ENCODE measurements at places on chromosomes 4 and X. TPM values are rescaled to one million over a fixed set of nuclear protein-coding genes. Genes with fewer than 3 reads are reported as not detected.

GRCh38 chr4:71239365-71239764 is 99.5 kb upstream of the SLC4A4 start:
- DNase-seq: no peak

DNA sequence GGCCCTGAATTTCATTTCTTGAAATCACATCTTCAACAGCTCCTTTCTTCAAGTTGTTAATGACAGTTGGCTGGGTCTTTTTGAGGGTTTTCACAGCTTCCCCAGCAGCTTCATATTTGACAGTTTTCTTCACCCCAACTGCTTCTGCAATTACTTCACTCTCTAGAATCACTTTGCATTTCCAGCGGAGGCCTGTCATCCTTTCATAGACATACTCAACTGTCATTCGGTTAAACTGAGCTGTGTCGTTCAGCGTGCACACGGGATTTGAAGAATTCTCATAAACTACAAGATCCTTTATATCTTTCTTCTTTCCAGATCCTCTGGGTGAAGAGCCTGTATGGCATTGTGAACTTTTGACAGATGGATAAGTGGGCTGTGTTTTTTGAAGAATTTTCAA is 15.4 kb downstream of the UBE2A start:
- no peak for DNase-seq

DNA sequence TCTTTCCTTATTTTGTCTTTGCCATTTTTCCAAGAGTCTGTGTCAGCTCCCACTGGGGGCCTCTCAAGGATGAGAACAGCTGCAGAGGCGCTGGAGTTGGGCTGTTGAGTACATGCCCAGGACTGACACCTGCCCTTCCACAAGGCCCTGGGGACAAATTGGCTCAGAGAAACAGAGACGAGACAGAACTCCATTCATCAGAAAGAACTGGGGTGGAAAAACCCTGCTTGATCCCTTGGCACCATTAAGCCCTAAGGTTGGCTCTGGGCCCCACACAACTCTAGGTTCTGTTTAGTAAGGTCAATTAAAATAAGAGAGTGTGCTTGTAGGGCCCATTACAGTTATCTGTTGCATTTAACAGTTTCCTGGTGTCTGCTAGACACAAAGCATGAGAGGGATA is 63.6 kb downstream of the DCX start:
- no peak for DNase-seq

- DNase-seq: no peak
These were observed 171.2 kb upstream of the GPC4 start for GRCh38 chrX:133586443-133586842.

DNA sequence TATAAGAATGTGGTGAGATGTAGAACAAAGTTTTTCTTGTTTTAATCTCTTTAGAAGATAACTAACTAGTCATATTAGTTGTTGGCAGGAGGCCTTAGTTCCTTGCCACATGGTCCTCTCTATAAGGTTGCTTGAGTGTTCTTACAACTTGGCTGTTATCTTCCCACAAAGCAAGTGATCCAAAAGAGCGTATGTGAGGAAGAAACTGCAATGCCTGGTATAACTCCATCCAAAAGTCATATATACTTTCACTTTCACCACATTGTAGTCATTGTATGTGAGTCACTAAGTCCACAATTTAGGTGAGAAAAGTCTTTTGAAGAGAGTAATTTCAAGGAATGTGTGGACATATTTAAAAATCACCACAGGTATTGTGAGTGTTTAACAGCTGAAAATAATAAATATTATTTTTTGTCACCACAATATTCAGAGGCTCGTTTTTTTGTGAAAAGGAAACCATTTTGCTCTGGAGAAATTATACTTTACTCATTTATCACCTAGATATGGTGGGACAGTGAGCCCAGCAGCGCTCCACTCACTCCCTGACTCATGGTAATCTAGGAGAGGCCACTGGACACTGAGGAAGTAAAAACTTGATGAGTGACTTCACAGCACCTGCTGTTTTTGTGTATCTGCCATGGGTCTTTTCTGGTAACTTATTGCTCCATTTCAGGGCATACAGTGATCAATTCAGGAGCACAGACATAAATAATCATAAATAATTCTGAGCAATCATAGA is 369.4 kb upstream of the NDST3 start:
- no peak for DNase-seq

DNA sequence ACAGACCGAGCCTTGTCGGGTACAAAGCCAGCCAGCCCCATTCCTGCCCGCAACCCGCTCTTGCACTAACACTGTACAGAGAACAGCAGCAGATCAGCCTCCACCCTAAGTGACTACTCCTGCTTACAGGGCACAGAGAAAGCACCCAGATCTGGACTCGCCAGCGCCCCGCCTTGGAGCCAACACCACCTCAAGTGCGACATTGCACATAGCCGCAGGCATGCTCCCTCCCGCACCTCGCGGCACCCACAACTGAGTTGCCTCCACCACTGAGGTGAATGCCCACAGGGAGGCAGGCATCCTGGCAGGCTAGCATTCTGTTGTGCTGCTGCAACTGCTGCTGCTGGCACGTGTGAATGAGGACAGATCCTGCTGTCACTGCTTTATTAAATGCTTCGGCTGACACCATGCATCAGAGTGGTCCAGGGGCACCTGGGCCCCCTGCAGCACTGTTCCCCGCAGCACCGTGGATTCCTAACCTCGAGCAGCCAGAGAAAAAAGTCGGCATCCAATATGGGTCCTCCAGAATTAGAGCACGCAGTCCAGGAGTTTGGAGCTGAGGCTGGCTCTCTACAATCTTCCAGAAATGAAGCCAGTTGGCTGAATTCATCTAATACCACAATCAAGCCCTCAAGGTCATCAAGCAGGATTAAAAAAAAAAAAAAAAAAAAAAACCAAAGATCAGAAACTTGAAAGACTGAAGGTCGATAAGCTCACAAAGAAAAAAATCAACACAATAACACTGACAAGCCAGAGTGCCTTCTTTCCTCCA is 352.9 kb downstream of the GASK1B start:
- DNase-seq: no peak

DNA sequence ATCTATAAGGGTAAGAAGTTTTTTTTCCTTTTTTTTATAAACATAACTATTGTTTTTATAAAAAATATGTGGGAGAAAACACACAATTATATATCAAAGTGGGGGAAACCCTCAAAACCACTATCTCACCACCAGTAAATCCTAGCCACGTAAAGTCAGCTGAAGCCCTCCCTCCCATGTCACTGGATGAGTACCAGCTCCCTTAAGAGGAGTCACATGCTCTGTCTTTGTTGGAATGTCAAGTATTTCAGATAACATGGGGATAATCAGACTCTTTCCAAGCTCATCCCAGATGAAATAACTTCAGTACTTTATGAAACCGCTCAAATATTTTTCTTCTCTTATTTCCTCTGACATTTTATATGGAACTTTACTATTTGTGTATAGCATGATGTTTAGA is 2.4 kb downstream of the MYOZ2 start:
- no peak for DNase-seq

GRCh38 chr4:31054295-31054694 is 334.1 kb downstream of the PCDH7 start:
- DNase-seq: no peak

GRCh38 chrX:16586377-16587112 is 63.4 kb upstream of the S100G start:
- DNase-seq: no peak

GRCh38 chrX:12814420-12814819 is 23.2 kb downstream of the PRPS2 start:
- DNase-seq: no peak

DNA sequence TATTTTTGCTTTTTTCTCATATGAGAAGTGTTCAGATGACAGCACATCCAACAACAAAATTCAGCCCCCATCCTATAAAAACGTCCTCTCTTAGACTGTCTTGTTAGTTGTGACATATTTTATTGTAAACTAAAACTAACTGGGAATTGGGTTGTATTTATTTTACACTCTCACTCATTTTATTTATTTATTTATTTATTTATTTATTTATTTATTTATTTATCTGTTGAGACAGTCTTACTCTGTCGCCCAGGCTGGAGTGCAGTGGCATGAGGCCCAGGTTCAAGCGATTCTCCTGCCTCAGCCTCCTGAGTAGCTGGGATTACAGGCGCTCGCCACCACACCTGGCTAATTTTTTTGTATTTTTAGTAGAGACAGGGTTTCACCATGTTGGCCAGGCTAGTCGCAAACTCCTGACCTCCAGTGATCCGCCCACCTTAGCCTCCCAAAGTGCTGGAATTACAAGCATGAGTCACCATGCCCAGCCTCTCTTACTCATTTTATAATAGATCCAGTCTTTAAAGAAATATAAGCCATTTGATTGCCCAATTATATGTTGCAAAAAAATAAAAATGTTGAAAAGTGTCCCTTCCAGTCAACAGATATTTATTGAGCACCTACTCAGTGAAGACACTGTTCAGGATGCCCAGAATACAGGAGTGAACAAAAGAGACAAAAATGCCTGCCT is 44.6 kb downstream of the PALLD start:
- DNase-seq: peak; percentile 84

DNA sequence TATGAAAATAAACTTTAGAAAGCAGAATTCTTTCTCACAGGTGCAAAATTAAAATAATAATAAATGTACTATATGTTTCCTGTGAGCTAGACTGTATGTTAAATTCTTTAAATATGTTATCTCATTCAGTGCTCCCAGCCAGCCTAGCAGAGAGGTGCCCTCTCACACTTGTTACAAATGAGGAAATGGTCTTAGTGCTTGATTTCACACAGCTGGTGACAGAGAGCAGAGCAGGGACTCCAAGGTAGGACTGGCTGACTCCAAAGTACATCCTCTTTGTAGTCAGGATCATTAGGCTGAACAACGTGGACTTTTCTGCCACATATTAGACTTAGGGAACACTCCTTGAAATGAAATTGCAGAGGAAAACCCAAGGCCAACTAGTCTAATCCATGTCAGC is 72.0 kb upstream of the HHIP start:
- no peak for DNase-seq

PAGE1 gene
- not detected for total RNA-seq

BEX1 gene
- total RNA-seq: 12.3 TPM

DUSP21 gene
- not detected for total RNA-seq

DIPK2B gene
- total RNA-seq: not detected

NBDY gene
- total RNA-seq: 5.4 TPM

PAK3 gene
- total RNA-seq: not detected

GSX2 gene
- not detected for total RNA-seq

SMARCA5 gene
- 22.5 TPM for total RNA-seq

Measured in MG63 (cell line).